ENCODE measurements at places on chromosomes 12 and 14. TPM values are rescaled to one million over a fixed set of nuclear protein-coding genes. Genes with fewer than 3 reads are reported as not detected.

DNA sequence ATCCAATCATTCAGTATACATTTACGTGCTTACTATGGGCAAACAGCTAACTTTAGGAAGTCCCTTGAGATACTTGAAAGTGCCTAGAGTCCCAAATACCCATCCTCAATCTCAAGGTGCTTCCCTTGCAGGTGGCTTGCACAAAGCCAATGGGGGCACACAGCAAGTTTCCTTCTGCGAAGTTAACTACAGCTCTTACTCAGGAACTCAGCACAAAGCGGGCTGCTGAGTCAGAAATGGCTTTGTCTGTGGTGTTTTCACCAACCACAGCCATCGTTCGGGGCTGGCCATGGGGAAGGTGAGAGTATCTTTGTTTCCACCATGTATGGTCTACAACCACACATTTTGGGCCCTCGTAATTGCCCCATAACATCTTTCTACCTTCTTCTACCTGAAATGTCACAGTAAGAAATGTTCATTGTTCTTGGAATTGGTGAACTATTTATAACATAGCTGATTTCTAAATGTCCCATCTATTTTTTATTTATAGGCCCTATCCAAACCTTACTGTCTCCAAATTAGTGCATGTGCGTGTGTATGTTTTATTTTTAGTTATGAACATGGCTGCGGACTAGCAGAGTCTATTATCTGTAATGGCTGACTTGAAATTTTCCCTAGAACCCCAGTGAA lies 13.9 kb downstream of the MFAP5 start:
- H3K36me3 ChIP-seq: no peaks in the 10 kb centered on the region
- H3K4me1 ChIP-seq: no peaks in the 10 kb centered on the region
- no peak overlapping the region for H3K27ac ChIP-seq
- H3K4me3 ChIP-seq: no peak overlapping the region
- DNase-seq: no peak

GRCh38 chr12:56994231-56994746 lies 12.1 kb downstream of the ZBTB39 start:
- peaks cover 39% of the 10 kb centered on the region for H3K4me1 ChIP-seq
- H3K27ac ChIP-seq: no peak overlapping the region
- peaks cover 7% of the 10 kb centered on the region for H3K36me3 ChIP-seq
- no peak for DNase-seq

DNA sequence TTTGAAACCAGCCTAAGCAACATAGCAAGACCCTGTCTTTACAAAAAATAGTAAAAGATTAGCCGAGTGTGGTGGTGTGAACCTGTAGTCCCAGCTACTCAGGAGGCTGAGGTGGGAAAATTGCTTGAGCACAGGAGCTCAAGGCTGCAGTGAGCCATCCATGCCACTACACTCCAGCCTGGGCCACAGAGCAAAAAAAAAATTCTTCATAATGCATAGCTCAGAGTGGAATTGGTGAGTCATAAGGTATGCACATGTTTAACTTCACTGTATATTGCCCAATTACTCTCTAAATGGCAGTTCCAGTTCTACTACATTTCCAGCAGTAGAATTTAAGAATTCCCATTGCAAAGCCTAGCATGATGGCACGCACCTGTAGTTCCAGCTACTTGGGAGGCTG lies 26.8 kb upstream of the CLIP1 start:
- DNase-seq: no peak
- H3K36me3 ChIP-seq: no peaks in the 10 kb centered on the region
- H3K27ac ChIP-seq: no peak overlapping the region
- no peaks in the 10 kb centered on the region for H3K27me3 ChIP-seq

BDKRB1 gene
- total RNA-seq: 0.20 TPM

NELL2 gene
- 0.53 TPM for total RNA-seq

All from K562 (cell line).